ENCODE measurements at places on chromosomes 16 and 17. TPM values are rescaled to one million over a fixed set of nuclear protein-coding genes. Genes with fewer than 3 reads are reported as not detected.

KRT33A gene
- total RNA-seq = not detected

POLR3K gene
- total RNA-seq = 7.1 TPM

DNA sequence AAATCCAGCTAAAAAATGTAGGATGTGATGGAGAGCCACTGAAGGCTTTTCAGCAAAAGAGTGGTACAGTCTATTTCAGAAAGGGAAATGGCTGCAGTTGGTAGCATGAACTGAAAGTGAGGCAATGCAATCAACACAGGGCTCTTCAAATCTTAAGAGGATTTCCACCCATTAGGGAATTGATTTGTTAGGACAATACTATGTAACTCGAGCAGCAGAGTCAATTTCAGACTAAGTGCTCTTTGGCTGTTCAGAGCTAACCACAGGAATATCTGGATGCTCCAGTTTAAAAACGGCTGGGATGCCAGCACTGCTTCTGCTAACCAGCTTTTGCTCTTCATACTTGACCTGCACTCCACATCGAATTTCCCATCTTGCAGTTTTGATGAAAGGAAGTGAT is 24.6 kb downstream of the CACNG1 start:
- DNase-seq = no peak

- DNase-seq = no peak
These were observed 13.2 kb upstream of the MLKL start for GRCh38 chr16:74713876-74714275.

DNA sequence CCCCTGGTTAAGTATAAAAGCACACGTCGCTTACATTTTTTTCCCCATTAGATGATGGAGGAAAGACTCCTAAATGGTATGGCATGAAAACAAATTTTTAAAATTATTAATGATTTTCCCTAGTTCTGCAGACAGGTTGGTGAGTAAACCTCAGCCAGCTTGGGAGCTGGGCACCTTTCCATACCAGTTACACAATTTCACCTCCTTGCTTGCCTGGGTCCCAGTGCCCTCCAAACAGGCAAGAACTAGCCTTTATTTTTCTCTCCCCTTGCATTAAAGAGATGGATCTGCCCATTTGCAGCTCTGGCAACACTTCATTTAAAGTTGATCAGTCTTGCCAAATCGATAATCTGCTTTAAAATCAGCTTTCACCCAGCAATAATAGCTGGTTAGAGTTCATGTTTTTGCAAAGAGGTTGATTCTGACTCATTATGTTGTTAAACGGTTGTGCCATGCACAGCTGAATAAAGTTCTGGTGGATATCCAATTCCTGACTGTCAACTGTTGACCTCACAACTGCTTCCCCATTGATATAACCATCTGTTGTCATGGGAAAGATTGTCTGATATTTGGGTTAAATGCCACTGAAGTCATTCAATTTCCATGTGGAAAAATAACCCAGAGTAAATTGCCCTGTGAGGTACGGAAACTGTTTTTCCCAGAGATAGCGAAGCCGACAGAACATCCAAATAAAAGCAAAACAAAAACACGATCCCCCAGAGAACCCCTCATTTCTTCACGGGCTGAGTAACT is 1.3 kb downstream of the C17orf58 start:
- DNase-seq = no peak

DNA sequence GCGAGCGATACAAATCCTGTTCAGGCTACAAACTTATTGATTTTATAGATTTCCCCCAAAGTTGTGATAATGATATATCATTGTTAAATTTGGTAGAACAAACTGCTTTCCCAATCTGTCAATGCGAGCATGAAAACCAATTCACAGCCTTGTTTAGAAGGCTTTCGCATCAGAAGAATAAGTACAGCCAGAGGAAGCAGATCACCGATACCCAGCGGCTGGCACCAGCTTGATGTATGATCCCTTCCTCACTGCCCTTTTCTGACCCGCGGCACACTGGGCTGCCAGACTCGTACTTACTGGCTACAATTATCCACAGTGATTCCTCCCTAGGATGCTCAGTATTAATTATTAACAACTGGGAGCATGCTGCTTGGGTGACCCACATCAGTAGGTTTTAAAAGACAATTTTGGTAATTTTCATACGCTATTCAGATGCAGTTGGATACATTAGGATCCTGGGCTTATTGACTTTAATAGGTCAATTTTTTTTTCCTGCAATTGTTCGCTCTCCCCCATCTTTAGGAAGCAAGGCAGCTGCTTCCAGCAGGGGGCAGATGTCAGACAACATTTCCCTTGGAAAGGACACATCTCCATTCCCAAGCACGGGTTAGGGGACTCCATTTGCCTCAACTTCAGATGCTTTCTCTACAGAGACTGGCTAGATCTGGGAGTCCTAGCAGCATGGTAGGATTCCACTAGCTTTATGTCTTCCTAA is 582.7 kb upstream of the PSMD7 start:
- DNase-seq = peak; percentile 59

- DNase-seq = no peak
These were observed 10.1 kb upstream of the CCL17 start for GRCh38 chr16:57394444-57394843.

- peak; percentile 88 for DNase-seq
These were observed at the start of gene RAB34 for GRCh38 chr17:28717578-28718332. TSS of gene RAB34 (minus strand) at chr17:28717868. CDS start at chr17:28717266, 602 bp downstream.

DNA sequence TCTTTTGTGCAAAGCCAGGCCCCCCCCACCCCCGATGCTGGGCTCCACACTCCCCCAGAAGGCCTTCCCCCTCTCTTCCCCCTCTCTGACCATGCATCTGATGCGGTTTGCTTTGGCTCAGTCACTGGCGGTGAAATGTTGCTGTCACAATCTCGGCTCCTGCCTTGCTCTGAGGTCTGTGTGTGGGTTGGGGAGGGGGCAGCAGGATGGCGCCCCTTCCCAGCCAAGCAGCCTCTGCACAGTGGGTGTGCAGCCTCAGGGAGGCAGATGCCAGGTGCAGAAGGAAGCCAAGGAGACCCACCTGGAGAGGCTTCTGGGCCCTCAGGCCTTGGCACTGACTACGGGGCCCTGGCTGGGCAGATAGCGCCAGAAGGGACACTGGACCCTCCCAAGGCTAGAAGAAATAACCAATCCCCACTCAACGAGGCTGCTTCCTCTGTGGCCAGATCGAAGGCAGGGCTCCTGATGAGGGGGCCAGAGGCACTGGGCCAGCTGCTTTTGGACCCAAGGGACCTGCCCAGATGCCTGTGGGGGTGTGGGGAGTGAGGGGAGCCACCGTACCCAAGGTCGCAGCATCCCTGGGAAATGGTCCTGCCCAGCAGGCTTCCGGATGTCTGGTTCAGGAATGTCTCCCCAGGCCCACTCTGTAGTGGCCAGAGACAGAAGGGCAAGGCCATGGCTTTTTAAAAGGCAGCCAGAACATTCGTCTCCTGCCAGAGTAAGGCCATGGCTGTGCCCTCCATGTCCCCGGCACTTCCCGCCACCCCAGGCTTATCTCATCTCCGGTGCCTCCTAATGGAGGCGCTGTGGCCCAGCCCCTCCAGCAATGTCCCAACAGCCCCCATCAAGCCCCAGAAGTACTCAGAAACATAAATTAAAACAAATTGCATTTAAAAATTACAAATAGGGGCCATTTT is 43.4 kb upstream of the SLC38A10 start:
- peak; percentile 64 for DNase-seq

DNA sequence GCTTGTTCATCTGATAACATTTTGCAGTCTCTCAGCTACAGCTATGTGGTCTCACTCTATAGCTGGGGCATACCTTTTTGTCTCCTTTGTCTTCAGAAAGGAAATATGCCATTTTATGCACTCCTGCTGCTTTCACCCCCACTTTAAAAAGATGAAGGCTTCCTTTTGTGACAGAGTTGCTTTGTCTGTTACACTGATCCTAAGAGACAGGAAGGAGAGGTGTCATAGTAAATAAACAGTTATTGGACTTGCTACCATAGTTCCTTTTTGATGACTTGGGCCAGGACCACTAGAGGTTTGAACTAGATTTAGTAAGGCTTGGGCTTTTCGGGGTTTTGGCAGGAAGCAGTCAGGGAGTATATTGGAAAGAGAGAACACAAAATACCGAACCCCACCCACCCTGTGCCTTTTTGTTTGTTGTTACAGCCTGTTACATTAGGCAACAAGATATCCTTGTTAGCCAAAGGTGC is 1.8 kb upstream of the METTL9 start:
- DNase-seq = no peak

GRCh38 chr17:7897773-7898172 is 9.2 kb downstream of the CHD3 start:
- DNase-seq = no peak

Measured in sciatic nerve (tissue), 2 donors.